Activated CD8-positive, alpha-beta memory T cell treated with anti-CD3 and anti-CD28 coated beads for 1 hour (primary cell): ENCODE measurements at places on chromosomes 4 and X.

DNA sequence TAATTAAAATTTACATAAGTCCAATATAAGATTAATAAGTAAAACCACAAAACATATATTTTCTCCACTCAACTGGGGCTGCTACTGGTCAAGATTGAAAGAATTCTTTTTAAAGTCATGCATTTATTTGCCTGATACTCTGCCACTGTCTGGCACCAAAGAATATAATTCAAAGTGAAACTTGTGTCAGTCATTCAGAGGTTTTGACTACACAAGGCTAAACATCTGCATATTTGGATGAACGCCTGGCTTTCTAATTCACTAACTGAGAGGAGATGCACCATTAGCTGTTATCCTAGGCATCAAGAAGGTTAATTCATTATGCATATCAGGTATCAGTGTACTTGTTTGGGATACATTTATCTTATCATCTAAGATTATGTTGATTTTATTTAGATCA is 598.5 kb downstream of the CENPC start:
- DNase-seq = no peak

DNA sequence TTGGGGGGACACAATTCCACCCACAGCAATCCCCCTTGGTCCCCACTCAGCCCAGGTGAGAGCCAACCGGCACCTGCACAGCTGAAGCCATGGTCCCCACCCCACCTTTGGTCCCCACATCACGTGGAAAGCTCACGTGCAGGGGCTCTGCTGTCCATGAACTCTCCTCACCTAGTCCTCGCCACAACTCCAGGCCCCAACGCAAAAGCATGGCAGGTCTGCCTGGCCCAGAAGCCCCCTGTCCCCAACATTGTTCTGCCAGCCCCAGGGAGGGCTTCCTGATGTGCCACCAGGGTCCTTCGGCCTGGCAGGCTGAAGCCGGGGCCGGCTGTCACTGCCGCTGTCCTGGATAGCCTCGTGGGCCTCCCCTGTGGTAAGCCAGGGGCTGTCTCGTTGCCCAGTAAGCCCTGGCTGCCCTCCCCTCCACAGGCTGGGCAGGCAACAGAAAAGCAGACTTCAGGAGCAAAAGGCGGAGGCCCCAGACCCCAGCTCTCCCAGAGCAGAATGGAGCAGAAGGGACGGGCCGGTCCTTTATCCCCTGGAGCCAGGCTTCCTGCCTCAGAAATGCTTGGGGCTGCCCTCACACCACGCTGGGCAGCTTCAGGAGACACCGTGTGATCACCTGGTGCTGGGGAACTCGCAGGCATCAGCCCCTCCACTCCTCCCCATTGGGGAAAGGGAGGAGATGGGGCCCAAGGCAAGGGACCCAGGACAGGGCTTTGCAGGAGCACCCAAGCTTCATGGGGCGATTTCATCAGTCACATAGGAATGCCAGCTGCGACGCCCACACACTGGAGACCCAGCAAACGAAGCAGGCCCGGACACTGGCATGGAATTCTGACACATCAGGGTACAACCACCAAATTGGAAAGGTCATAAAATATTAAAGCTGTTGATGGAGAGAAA is 103.7 kb downstream of the ADRA2C start:
- DNase-seq = no peak

GRCh38 chr4:110231869-110232268 is 33.5 kb upstream of the ELOVL6 start:
- DNase-seq = no peak

DNA sequence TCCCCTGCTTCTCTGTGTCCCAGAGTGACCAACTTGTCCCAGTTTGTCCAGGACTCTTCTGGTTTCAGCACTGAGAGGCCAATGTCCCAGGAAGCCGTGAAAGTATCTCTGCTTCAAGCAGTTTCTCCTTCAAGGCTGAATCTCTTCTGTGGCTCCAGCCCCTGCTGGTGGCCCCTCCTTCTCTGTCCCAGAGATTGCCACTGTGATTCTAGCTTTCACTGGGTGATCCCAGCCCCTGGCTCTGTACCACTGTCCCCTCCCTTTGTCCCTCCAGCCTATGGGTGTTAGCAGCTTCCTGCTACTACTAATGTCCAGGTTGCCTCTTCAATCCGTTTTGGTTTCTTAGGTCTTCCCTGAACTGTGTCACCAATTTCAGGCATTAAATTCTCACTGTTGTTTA is 70.5 kb downstream of the SOX3 start:
- DNase-seq = no peak

GRCh38 chrX:40039887-40040286 is 57.9 kb downstream of the BCOR start:
- no peak for DNase-seq

GRCh38 chrX:13285693-13286092 is 34.2 kb downstream of the ATXN3L start:
- DNase-seq = no peak

GRCh38 chr4:66590488-66591215 is 920.4 kb upstream of the EPHA5 start:
- DNase-seq = no peak

DNA sequence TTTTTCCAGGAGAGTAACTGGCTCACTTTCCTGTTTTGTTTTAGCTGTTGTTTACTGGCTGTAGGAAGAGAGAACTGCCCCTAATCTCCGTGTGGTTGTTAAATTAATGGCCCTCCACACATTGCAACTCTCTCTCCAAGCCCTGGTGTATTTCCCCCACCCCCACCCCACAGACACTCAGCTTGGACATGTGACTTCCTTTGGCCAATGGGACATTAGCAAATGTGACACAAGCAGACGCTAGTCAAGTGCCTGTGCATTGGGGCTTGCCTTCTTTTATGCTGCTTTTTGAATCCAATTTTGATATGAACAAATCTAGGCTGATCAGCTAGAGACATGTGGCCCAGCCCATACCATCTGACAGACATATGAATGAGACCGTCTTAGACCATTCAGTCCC is 59.6 kb upstream of the TAB3 start:
- no peak for DNase-seq

DNA sequence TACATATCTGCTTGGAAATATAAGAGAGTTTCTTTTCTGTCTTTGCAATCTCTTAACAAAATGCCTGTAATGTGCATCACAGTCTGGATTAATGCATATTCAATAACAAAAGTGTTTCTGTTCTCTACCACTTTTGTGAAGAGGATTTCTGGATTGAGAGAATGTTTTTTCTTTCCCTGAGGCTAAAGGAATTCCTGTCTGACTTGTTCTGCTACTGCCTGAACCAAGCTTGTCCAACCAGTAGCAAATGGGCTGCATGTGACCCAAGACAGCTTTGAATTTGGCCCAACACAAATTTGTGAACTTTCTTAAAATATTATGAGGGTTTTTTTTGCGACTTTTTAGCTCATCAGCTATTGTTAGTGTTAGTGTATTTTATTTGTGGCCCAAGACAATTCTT is 1133.9 kb downstream of the SH3BGRL start:
- DNase-seq = no peak

DNA sequence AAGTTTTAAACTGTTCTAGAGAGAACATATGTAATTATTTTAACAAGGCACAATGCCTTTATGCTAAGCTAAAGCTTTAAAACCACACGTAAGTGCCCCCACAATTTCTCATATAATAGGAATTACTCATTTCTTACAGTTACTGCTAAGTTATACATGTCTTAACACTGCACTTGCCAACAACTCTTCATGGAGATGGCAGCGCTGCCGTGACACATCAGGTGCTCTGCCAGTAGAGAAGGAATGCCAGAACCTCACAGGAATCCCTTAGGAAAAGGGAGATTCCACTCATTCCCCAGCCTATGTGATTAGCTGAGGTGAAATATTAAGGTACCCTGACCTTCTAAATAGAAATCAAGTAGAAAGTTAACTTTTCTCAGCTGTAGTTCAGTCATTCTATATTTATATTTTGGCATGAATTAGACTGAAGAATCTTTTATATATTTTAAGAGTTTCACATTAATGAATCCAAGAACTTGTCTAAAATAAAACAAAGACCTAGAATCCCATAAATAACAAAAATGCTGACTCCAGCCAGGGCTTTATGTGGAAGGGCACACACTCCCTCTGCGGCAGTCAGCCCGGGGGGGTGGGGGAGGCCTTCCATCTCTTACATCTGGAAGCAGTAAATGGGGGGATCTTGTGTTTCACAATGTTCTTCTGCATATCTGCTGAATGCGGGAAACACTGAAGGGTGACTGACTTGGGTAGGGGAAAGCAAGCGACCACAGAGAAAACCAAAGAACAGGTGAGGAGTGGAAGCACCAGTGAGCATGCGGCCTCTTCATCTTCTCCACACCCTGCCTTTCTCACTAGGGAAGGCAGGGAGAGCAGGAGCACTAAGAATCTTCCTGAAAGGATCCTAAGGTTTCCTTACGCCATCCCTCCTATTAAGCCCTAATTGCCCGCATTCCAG is 23.7 kb downstream of the ACSL1 start:
- no peak for DNase-seq

GRCh38 chr4:76301068-76301774 is 5.3 kb upstream of the STBD1 start:
- no peak for DNase-seq

DNA sequence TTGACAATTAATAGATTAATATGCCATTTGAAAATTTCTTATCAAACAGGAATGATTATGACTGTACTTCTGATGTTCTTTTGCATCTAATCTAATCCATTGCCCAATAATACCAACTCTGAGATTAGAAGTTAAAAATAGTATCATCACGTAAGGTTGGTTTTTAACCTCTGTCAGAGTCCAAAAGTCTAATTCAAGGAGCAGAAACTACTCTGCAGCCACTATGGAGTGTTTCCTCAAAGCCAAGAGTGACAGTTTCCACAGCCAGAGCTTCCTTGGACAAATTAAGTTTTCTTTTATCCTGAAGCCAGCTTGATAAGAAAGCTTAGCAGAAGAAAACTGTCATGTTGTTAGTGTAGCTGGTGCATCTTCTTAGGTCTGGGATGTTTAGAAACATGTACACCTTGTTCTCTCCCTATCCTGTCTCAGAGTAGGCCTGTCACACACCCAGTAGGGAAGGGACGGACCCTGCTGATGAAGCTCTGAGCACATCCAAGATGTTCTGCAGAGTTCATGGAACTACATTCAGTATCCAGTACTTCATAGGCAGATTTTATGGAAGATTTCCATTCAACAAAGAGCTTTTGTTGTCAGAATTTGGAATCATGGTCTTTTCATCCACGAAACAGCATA is 20.4 kb upstream of the PI4K2B start:
- DNase-seq = no peak

DNA sequence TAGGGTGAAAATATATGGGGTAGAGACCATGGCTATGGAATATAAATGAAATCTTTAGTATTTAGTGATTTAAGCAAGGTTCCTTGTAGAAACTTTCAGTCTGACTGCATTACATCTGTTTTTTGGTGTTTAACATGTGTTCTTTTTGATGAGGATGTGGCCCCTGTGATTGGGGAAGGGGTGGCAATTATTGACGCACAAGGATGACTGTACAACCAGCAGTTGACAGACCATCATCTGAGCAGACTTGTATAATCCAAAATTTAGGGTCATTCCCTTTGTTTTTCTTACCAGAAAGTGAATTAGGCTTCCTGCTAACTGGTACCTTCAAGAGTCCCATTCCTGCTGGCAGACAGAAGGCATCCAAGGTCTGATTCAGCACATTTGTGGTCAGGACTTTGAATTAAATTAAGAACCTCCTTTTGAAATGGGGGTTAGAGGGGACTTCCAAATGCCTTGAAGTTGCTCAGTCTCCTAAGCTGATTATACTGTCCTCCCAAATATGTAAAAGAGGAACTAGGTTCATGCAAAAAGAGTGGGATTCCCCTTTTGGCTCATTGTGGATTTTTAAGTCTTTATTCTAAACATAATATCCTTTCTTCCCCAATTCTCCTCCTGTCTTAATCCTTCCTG is 112.4 kb upstream of the CXCL13 start:
- DNase-seq = no peak

DNA sequence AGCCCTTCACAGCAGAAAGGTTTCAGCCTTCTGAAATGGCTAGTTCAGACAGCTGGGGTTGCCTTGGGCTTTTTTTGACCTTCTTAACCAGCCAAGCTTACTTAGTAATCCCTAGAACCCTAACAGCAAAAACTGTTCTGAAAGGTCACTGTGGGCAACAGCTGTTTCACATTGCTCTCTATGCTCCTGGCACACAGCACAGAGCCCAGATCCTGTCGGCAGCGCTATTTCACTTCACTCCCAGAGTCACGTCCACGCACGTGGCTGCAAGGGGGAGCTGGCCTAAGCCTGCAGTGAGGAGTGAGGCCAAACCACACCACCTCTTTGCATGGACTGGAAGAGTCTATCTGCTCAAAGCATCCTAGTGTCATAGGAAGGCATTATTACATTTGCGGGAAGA is 32.0 kb upstream of the STS start:
- DNase-seq = no peak

GRCh38 chrX:28391528-28391927 is 195.7 kb upstream of the IL1RAPL1 start:
- no peak for DNase-seq

GRCh38 chr4:100805538-100805937 is 287.7 kb upstream of the EMCN start:
- no peak for DNase-seq

- DNase-seq = no peak
Observed at GRCh38 chr4:1207157-1207470, 34.7 kb upstream of the SPON2 start.

- DNase-seq = no peak
Observed at GRCh38 chr4:116108606-116109005, 976.8 kb downstream of the TRAM1L1 start.

DNA sequence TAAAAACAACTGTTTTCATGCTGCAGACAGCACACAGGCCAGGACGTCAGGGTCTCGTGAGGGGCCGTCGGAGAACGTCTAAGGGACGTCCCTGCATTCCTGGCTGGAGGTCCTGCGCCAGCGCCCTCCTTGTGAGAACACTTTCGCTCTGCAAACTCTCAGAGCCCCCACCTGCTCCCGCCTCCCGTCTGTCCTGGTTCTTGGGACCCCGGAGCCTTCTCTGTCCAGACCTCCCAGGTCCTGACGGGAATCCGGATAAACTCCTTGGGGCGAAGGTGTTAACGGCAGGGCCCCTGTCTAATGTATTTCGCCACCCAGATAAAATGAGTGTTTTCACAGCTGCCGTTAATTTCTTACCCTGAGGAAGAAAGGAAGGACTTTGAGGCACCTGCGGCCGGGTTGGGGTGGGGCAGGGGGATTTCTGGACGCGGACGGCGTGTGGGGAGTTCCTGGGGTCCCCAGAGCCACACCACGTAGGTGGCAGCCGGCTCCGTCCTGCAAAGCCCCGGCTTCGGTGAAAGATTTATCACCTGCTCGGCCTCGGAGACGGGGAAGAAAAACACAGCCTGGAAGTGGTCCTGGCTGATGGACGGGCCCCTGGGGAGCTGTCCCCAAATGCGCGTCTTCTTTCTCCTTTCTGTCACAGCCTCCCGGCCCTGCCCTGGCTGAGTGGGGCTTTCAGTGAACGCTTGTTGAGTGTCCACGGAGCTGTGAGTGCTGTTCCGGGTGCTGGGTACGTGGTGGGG is 35.1 kb upstream of the PPP2R3B start:
- DNase-seq = no peak
